ENCODE measurements at places on chromosomes 16 and 17.

DNA sequence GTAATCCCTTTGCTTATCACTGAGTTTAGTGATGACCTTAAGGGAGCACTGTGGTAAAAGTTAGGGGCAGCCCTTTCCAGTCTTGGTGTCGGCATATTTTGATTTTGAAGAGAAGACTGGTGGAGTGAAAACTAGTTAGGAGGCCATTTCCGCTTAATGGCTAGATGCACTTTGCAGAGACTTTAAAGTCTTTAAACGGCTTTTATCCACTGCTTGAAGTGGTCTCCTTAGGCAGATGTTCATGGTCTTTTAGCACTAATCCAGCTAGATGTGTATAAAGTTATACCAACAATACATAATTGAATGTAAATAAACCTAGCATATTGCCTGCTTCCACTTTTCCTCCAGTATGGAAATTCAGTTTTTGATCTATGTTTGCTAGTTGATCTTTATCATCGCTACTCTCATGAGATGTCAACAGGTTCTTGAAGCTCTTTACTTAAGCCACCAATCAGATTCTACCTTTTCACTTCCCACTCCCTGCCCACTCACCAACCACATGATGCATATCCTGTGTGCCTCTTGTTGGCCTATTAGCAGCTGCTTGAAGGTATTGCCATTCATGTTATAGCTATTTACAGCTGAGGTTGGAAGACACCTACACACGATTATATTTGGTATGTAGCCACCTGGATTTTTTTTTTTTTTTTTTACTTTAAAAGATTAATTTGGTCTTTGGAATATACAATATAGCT lies 132.0 kb downstream of the NLK start:
- peak; percentile 19 for DNase-seq

GRCh38 chr16:53224951-53225533 lies 170.3 kb downstream of the CHD9 start:
- no peak for DNase-seq

GRCh38 chr17:6547336-6547735 lies 9.0 kb downstream of the PITPNM3 start:
- no peak for DNase-seq

GRCh38 chr17:31789707-31790505 lies 69.1 kb downstream of the COPRS start:
- DNase-seq, result no peak

DNA sequence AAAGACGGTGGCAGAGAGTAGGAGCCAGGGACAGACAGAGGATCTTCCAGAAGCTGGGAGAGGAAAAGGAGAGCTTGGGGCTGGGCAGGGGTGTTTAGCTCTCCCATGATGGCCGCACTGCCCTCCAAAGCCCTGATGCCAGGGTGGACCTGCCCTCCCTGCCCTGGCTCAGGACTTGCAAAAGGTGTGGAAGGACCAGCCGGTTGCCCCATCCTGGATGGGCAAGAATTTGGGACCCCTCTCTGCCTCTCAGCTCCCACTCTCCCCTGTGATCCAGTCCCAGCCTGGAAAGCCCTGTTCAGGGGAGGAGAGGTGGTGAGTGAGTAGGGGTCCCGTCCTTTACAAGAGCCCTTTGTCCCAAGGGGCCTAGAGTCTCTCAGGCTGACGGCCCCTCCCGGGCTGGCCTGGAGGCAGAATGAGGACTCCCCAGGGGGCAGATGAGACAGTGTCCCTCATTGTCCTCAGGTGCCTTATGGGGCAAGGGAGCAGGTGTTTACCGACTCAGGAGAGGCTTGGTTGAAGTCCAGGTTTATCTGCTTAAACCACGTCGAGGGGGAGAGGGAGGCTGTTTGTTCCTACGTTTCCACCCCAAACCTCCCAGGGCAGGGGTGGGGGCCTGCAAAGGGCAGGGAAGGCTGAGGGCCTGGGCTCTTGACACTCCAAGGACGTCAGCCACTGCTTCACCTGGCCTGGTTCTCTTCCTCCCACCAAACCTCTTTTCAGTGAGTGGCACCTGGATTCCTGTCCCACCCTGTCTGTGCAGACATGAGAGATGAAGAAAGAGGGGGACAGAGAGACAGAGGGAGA lies 19.3 kb upstream of the ITGA3 start:
- DNase-seq, result no peak

DNA sequence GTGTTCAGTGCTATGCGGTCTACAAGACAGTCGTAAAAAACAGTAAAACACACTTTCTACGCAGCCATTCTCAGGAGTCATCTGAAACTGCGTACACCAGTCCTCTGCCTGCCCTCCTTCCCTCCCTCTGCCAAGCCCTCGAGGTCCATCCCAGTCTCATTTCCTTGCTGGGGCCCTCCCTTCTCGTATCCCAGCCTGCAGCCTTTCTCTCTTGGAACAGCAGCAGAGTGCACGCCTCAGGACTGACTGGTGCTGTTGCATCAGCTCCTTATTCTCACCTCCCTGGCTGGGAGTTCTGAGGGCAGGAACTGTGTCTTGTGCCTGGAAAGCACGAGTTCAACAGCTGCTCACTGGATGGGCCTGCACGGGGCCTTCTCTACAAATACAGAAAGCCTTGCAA lies 12.5 kb downstream of the FAHD1 start:
- DNase-seq, result no peak

DNA sequence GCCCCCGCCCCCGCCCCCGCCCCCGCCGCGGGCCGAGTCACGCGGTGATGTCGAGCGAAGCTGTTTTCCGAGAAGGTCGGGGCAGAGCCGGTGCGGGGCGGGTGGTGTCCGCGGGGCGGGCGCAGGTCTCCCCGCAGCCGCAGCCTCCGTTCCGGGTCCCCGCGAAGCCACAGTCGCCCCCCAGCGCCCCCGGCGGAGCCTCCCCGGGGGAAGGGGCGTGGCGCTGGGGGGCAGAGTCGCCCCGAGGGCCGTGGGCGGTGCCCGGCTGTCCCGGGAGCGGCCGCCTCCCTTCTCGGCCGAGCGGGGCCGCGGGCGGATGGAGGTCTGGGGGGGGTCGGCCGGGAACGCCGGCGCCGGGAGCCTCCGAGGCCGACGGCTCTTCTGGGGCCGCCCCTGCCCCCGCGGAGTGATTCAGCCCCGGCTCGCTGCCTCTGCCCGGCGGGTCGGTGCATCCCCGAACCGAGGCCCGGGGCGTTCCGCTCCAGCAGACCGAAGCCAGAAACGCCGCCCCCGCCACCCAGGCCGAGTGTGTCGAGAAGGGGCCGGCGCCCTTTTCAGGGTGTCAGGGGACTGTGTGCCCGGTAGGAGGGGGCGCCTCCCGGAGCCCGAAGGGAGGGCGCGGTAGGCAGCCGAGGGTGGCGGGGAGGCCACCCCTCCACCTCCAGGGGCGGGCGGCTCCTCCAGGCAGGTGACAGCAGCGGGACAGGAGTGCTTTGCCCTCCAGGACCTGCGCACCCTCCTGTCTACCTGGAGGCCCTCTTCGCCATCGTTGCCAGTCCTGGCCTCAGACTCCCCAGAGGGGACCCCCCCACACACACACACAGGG lies 1.7 kb downstream of the METRNL start:
- DNase-seq, result peak; percentile 78

- DNase-seq, result peak; percentile 76
Observed at GRCh38 chr16:2964475-2965336, 631 bp downstream of the KREMEN2 start.
